Stimulated activated naive B cell treated with anti-CD40 and anti-IgM and Interleukin-4, amounts not matched to agents 10 μg/mL and 1 μg/mL and 100 μg/mL, for 72 hours (primary cell): ENCODE measurements at places on chromosomes 3 and 15.

DNA sequence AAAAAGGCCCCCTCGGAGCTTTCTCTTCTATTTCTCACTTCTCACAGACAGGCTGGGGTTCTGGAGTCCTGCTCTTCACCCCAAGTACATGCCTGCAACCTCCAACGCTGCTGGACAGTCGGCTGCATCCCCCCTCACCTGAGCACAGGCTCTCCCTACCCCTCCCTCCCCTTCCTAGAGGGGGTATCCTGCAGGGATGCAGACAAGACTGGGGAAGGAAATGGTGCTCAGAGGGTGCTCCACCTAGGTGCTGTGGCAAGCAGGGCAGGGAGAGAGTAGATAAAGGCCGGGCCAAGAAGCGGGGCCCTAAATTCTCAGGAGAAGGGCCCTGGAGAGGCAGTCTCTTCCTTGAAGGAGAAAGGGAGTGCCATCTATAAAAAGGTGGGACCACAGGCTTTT is 7.0 kb upstream of the STRA6 start:
- DNase-seq, result no peak

DNA sequence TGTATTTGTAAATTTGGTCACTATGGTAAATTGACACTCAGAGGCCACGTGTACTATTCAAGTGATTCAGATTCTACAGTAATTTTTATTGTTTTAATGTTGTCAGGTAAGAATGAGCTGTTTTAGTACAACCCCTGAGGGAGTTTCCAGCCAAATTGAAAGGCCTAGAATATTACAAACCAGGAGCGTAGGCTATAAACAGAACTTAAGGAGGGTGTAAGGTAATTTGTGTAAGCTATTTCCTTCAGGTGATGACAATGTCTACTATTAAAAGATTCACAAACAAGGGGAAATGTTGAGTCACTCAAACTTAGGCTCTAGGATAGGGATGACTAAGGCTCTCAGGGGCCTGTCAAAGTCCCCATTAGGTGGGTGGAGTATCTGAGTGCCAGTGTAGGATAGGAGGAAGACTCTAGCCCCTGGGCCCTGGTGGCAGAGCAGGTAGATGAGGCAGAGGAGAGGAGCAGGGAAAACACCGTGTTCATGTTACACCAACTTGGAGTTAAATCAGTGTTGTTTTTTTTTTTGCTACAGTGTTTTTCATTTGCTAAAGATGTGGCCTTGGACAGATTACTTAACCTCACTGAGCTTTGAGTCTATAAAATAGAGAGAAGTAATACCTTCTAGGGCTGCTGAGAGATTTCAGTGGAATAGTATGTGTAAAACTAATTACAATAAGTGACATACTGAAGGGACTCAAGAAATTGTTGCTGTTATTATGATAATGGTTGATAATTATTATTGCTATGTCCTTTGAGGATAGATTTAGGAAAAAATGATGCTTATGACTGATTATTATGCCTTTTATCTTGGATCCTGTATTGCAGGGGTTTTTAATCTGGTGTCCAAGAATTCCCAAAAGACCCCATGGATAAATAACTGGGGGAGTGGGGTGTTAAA is 10.3 kb downstream of the TM4SF1 start:
- DNase-seq, result no peak

DNA sequence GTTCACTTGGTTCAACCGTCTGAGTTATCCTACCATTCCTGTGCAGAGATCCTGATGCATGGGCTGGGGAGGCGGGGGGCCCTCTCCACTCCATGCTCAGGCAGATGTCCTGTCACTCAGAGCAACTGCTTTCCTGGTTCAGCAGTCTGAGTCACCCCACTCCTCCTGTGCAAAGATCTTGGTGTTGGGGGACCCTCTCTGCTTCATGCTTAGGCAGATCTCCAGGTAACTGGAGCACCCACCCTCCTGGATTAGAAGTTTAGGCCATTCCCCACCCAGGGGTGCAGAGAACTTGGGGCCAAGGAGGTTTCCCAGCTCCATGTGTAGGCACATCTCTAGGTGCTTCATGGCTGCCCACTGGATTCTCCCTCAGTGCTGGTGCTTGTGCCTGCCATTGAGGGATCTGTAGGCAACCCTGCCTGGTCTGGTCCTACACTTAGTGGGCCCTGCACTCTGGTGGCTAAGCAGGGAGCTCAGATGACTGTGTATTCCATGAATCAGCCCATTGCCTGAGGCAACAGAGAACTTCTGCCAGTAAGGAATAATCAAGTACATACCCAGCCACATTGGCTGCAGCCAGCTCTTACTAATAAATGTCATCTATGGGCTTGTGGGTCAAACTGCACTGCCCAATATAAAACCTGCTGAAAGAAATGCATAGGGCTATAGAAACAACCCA is 465.4 kb upstream of the THBS1 start:
- no peak for DNase-seq

- no peak for DNase-seq
Observed at GRCh38 chr15:99436542-99437314, 129.1 kb upstream of the MEF2A start.

DNA sequence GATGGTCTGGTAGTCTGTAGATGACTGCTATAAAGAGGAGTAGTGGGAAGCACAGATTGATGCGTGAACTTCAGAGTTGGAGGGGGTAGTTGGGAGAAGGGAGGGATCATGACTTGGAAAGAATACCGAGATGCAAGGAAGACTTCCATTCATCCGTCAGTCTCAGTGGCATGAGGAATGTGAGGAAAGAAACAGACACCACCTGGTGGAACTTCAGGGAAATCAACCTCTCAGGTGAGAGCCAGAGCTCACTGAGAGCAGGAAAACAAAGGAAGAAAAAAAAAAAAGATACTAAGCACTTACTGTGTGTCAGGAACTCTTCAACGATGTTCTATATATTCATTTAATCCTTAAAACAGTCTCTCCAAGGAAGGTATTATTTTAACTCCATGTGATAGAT is 172.4 kb downstream of the OXSM start:
- no peak for DNase-seq

GRCh38 chr3:112425382-112425781 is 73.9 kb downstream of the BTLA start:
- DNase-seq, result no peak

DNA sequence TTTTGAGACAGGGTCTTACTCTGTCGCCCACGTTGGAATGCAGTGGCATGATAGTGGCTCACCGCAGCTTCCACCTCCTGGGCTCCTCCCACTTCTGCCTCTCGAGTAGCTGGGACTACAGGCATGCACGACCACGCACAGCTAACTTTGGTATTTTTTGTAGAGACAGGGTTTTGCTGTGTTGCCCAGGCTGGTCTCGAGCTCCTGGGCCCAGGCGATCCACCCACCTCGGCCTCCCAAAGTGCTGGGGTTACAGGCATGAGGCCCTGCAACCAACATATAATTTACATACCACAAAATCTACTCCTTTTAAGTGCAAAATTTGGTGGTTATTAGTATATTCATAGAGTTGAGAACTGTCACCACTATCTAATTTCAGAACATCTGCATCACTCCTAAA is 31.7 kb downstream of the CCDC14 start:
- no peak for DNase-seq

DNA sequence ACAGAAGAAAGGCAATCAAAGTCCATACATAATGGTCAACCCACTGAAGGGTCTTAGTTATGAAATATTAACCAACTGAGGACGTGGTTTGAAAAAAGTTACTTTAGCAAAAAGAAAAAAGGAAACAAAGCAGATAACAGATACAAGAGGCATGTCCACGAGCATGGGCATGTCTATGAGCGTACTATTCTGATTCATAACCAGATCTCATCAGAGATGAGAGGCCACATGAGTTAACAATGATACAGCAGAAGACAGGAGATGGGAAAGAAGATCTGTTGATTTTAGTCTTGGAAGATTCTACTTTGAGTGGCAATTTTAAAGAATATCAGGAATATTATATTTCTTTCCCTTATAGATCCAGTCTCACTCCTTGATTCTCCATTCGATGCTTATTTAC is 262.9 kb upstream of the SLITRK3 start:
- DNase-seq, result no peak

DNA sequence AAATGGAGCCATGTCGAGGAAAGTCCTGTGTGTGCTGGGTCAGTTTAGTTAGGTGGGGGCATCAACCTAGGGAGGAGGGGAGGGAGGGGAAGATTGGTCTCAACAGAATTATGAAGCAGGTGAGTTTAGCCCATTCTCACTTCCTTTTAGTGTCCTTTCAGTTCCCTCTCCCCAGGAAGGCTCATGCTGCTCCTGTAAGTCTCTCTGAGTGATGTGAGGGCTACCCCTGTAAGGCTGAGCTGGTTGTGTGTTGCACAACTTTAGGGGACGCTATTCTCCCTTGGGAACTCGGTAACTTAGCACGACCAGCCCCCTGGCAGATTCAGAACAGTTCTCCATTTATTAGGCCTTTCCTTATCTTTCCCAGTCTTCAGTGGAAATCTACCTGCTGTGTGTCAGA is 21.2 kb downstream of the IL5RA start:
- peak; percentile 39 for DNase-seq

DNA sequence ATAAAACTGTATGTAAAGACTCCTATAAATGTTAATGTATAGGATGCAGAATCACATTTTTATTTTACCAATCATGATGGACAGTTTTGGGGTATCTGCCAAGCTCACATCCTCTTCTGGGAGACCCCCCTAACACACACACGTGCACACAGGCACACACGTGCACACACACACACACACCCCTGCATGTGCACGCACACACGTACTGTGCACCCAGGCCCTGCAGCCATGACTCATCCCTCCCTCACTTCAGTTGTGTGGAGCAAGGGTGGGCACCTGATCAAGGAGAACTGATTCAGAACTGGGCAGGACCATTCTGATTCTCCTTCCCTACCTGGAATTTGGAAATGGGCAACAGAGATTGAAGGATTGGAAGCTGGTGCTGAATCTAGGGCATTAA is 16.0 kb upstream of the MINDY4B start:
- DNase-seq, result no peak

GRCh38 chr3:101758224-101758623 is 20.8 kb upstream of the NXPE3 start:
- DNase-seq, result no peak

DNA sequence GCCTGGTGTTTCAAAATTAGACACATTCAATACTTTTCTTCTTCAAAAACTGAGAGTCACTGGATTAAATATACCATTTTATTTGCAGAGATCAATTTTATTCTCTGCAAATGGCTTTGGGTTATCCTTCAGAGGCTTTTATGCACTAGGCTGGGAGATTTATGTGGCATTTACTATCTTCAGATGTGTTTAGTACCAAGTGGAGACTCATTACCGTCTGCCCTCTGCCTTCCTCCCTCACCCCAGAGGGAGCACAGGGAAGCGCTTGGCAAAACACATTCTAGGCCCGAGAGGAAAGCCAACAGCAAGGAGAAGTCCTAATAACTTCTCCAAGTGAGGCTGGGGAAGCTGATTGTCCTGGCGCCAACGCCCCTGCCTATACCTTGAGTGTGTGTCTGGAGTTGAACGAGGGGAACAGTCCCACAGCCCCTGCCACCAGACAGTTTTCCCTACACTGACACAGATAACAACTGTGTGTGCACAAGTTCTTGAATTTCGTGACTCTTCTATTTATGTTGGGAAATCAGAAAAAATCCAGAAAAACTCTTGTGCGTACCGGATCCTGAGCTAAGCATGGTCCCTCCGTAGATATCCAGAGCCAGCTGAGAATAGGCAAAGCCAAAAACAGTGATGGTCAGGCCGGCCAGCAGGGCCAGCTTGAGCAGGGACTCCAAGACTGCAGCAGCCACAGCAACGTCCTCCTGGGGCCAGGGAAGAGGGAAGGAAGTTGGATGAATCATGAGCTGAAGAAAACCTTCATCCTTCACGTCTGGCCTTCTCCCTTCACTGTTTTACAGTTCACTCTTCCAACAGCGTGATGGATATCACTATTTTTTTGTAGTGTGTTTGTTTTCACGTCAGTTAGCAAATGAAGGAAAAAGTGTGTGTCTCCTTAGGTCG is 26.6 kb downstream of the RFT1 start:
- DNase-seq, result no peak

DNA sequence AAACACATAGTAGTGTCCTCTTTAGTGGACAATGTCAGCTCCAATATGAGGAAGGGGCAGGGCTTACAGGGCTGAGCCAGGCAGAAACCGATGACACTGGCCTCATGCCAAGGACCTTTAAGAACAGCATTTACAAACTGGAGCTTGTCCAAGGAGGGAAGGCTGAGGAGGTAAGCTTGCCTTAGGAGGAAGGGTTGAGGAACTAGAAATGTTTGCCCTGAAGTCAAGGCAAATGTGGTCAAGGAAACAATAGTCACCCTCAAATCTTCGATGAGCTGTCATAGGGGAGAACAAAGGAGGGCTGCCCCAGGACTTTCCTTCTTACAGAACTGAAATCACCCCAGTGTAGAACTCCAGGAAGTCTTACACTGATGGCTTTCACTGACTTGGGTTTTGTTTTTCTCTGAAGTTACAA is 136.4 kb downstream of the LIPC start:
- DNase-seq, result no peak

DNA sequence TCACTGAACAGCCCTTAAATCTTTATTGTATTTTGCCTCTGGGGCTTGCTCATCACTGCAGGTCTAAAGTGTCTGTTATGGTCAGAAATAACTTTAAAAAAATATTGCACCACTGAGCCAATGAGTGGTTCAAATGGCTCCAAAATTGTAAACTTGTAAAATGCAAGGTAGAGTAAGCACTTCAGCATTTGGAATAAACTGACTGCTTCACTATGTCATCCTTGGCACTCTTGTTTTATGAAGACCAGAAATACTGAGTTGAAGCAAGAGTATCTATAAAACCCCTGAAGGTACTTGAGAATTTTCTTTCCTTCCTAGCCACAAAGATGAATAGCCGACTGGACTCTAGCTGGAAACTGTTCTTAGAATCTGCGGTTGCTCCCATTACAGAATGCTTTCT is 390.3 kb upstream of the DPH6 start:
- no peak for DNase-seq
